Astrocyte (in vitro differentiated cells and primary cell): ENCODE measurements at places on chromosomes 12 and 14.

DNA sequence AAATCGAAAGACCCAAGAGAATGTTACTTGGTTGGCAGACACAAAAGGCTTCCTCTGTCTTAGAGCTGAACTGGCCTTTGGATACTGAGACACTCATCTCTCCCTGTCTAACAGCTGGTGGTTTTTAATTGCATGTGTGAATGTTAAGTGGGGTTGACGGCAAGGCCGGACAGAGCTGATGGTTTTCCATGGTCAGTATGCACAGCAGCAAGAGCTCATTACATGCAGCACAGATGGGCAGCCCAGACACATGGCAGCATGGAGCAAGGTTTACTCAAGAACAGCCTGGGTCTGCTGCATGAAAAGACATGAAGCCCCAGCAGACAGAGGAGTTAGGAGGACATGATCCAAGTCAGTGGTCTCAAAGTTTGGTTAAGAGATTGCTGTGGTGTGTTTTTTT, 27.8 kb upstream of the CACNA2D4 start:
- DNase-seq = no peak

DNA sequence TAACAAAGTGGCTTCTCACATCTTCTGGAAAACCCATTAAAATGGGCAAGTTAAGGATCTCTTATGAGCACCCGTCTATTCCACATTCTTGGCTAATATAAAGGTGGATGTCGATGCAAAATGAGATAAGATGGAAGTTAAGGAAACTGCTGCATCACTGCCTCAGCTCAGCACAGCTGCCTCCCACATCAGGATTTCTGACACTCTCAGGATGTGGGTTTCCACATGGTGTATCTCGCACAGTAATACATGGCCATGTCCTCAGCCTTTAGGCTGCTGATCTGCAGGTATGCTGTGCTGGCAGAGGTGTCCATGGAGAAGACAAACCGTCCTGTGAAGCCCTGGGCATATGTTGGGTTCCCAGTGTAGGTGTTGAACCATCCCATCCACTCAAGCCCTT, 1348.0 kb downstream of the TMEM121 start:
- no peak for DNase-seq

DNA sequence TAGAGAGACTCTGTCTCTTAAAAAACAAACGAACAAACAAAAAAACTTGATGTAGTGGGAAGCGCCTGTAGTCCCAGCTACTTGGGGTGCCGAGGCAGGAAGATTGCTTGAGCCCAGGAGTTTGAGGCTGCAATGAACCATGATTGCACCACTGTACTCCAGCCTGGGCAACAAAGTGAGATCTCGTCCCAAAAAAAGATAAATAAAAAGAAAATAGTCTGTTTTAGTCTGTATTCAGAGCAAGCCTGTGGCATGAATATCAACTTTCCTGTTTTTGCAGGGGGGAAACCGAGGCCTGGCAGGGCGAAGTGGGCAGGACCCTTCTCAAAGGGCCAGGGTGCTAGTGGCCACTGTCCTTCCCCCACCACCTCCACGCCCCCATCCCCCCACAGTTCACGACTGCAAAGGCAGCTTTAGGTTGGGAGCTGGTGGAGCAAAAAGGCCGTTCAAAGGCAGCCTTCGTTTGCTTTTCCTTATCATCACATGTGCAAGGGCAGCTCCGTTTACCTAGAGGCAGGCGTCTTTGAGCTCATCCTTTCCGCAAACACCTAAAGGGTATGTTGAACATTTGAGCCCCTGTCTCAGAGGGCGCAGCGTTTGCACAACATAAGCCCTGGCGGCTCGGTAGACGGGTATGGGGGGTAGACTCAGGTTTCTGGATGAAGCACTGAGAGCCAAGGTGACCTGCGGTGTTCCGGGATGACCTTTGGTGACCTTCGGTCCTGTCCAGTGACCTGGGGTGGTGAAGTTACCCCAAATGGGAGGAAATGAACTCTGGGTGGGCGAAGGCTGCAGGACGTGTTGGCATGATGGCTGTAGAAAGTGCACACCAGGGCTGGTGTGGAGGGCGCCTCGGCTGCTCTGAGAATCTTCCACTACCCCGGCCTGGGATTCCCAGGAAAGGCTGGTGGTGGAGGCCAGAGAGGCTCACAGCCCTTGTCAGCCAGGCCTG, 8.7 kb upstream of the MEG3 start:
- DNase-seq = no peak

- no peak for DNase-seq
Observed at GRCh38 chr12:115873451-115874082, 403.9 kb downstream of the MED13L start.

GRCh38 chr12:121765573-121765972, 27.9 kb downstream of the RHOF start:
- DNase-seq = peak; percentile 92

GRCh38 chr14:96246539-96246847, 9.5 kb upstream of the BDKRB1 start:
- peak; percentile 96 for DNase-seq

DNA sequence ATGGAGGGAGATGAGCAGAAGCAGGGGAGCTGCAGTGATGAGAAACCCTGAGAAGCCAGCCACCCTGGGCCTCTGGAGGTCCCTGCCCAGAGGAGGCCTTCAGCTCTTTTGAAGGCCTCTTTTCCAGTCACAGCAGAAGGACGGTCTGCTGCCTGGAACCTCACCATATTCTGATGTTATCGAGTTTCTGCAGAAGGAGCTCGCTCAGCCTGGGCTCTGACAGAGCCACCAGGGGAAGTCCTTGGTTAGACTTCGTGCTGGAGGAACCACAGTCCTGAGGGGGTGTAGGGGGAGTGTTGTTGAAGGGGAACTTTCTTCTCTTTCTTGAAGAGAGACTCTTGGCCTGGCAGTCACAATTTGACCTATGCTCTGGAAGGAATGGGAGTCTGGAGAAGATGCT, 25.1 kb upstream of the BATF start:
- no peak for DNase-seq

GRCh38 chr14:97298736-97299135, 501.6 kb downstream of the VRK1 start:
- DNase-seq = no peak

DNA sequence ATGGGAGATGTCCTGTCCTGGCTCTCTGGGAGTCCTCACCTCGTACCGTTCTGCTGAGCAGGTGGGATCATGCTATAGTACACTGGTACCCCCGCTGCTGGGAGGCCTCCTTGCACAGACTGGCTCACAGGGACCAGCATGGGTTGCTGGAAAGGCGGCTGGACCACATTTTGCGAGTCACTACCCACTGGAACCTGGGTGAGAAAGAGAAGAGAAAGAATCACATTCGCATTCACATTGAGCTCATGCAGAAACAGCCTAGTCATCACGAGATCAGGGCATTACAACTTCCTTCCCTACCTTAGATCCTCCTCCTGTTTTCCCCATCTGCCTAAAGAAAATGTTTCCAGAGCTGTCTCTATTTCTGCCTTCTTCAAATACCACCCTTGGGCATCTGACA, 17.3 kb upstream of the STAC3 start:
- no peak for DNase-seq

GRCh38 chr12:80041692-80042091, 57.6 kb upstream of the OTOGL start:
- peak; percentile 87 for DNase-seq

DNA sequence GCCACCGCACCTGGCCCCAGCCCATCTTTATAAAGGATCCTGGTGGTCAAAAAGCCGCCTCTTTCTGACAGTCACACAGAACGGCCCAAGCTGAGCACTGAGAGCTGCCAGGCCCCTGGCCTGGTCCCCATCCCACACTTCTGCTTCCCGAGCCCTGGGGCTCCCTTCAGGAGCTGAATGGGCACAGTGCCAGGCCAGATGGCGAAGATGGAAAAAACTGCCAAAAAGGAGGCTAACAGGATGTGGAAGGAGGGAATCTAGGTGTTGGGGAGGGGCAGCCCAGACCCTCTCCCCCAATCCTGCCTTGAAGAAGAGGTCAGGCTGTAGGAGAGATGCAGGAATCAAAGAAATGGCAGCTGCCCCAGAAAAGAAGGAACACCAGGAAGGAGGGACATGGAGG, 5.0 kb downstream of the LPAR5 start:
- no peak for DNase-seq

- no peak for DNase-seq
Observed at GRCh38 chr12:25745281-25745680, 192.2 kb upstream of the LMNTD1 start.

DNA sequence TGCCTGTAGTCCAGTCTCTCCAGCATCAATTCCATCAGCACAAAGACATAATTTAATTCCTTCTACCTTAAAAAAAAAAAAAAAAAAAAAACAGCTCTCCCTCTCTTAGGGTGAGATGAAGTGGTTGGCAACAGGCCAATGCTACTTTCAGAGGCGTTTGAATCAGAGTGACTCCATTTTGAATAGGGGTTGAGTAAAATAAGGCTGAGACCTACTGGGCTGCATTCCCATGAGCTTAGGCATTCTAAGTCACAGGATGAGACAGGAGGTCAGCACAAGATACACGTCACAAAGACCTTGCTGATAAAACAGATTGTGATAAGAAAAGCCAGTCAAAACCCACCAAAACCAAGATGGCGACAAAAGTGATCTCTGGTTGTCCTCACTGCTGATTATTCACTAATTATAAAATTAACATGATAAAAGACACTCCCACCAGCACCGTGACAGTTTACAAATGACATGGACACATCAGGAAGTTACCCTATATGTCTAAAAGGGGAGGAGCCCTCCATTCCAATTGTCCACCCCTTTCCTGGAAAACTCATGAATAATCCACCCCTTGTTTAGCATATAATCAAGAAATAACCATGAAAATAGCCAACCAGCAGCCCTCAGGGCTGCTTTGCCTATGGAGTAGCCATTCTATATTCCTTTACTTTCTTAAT, 6.9 kb upstream of the TCL1B start:
- DNase-seq = no peak

- DNase-seq = no peak
Observed at GRCh38 chr14:94122438-94122837, 7.0 kb downstream of the IFI27L2 start.

DNA sequence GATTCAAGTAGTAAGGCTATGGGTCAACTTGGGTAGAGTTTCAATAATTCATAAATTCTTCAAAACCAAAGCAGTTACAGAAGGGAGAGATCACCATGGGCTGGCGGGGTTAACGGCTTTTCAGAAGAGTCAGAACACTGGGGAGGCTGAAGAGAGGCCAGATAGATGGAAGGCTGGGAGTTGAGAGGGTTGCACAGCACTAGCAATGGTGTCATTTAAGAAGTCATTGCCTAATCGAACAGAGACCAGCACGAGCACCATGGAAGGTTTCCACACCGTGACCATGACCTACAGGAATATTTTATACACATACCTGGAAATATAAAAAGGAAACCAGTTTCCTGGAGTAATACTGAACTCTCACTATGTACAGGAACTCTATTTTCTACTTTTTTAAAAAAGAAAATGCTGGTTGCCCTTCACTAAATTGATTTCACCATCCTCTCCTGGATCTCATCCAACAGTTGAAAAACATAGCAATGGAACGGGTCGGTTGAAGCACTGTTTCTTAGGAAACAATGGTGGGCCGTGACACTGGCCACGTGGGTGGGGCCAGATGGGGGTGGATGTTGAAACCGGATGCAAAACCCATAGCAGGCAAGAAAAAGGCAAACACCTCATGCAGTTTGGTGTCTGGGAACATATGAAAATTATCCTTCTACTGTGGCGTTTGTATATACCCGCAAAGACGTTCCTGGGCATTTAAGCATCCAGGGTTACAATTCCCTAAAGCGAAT, 38.0 kb upstream of the RIN3 start:
- peak; percentile 4 for DNase-seq

DNA sequence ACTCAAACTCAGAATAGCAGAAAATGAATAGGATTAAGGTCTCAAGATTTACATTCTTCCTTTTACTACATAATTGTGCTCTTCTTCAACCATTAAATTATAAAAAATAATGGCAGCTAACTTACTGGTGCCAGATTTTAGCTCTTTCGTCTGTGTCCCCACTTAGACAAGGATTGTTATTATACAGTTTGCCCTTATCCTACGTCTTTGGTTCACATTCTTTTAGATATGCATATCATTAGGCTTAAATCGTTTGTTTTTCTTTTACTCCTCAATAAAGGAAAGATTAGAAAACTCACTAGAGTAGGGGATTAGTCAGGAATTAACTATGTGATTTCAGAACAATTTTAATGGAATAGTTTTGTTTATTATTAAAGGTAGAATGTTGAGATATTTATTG, 129.6 kb upstream of the GARIN2 start:
- DNase-seq = peak; percentile 57

GRCh38 chr14:65077318-65077717, 25.0 kb downstream of the MAX start:
- no peak for DNase-seq

- DNase-seq = no peak
Observed at GRCh38 chr12:6471989-6472360, 1.5 kb upstream of the VAMP1 start.

GRCh38 chr12:4609071-4609470, 39.8 kb downstream of the AKAP3 start:
- DNase-seq = no peak

DNA sequence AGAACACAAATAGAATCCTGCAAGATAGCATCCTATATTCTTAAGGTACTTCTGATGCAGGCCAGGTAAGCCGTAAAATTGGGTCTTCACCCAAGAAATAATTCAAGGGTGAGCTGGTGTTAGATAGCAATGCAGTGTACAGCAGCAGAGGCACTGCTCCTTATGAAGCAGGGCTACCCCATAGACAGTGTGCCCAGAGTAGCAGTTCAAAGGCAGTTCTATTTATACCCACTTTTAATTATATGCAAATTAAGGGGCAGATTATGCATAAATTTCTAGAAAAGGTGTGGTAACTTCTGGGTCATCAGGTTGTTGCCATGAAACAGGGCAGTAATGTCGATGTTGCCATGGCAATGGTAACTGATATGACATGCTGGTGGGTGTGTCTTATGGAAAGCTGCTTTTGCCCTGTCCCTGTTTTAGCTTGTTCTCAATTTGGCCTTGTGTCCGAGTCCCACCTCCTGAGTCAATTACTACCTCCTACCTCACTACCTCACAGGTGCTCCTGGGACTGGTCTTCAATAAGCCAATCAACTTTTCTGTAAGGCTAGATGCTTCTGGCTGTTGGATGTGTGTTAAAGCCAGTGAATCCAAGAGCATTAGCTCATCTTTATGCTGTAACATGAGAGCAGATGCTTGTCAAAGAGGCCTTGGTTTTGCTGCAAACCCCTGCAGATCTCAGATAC, 61.0 kb downstream of the PPM1A start:
- no peak for DNase-seq

DNA sequence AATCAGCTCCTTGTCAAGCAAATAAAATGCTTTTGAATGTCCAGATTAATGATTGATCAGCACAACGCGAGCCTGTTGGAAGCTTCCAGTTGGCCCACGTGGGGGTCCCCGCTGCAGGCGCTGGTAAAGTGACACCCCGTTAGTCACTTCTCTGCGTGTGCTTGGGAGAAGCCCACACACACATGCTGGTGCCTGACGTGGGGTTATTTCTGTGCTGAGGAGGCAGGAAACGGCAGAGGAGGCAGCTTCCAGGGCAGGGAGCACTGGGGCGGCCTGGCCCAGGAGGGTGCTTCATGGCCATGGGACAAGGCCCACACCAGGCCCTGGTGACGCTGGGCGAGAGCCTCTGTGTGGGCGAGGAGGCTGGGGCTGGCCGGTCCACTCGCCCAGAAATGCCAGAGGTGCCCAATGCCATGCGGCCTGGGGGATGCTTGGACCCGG, 101.5 kb downstream of the KIF26A start:
- no peak for DNase-seq

- no peak for DNase-seq
Observed at GRCh38 chr12:42288544-42288943, 37.4 kb downstream of the ZCRB1 start.
